Osteocyte (in vitro differentiated cells): ENCODE measurements at places on chromosomes 11 and 22. TPM values are rescaled to one million over a fixed set of nuclear protein-coding genes. Genes with fewer than 3 reads are reported as not detected.

DNA sequence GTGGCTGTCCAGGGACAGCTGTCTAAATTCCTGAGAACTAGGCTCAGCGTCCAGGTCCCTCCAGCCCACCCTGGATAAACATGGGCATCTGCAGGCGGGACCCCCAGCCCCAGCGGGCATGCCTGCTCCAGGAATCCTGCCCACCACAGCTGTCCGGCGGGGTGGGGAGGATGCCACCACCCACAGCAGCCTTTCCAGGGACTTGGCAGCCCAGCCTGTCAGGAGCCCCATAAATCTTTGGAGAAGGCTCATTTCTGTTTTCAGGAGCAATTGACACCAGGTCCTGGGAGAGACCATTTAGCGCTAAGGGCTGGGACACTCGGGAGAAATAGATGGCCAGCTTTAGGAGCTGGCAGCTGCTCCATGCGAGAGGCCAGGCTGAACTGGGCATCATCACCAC is 358.9 kb downstream of the CADM1 start:
- H3K4me3 ChIP-seq: no peak overlapping the region
- DNase-seq: no peak
- H3K36me3 ChIP-seq: no peaks in the 10 kb centered on the region
- H3K27me3 ChIP-seq: peaks cover 13% of the 10 kb centered on the region
- no peak overlapping the region for H3K27ac ChIP-seq

DNA sequence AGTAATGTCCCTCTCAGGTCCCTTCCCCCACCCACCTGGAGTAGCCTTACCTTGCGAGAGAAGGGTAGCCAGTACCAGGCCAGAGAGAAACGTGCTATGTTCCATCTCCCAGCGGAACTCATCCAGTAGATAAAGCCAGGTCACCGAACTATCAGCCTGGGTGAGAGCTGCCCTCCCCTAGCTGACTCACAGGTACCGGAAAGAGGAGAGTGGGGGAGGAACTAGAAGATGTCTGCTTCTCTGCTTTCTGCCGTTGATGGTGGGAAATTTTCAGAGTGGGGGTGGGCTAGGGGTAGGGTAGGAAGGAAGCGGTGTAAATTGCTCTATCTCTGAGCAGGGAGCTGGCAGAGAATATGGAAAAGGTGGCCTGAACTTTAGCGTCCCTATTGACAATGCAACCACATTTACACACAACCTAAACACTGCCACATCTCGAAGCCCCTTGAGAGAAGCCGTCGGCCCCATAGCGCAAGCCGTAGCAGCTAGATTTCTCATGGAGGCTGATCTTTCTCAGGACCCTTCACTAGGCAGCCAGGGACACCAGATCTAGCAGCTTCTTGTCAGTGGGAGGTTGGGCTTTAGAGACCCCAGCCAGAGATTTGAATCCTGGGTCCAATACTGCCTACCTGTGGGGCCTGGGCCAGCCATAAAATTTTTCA is at the start of gene CD3D:
Gene CD3D (minus strand): TSS at position 203 of the 659 bp plus-strand sequence. CDS start 98 bp downstream, at position 105.
- no peak within 1 kb of the TSS for H3K4me3 ChIP-seq
- H3K36me3 ChIP-seq: no peaks in the 10 kb centered on the region
- peaks cover 47% of the 10 kb centered on the region for H3K27me3 ChIP-seq
- H3K27ac ChIP-seq: no peak within 1 kb of the TSS
- H3K4me1 ChIP-seq: no peaks in the 10 kb centered on the region

- H3K36me3 ChIP-seq: peaks cover 2% of the 10 kb centered on the region
- peak overlapping the region; percentile 50 for H3K27ac ChIP-seq
- H3K4me3 ChIP-seq: peak overlapping the region; percentile 97
- H3K27me3 ChIP-seq: no peaks in the 10 kb centered on the region
Measured at GRCh38 chr11:3808861-3809623, 682 bp downstream of the PGAP2 start.

DNA sequence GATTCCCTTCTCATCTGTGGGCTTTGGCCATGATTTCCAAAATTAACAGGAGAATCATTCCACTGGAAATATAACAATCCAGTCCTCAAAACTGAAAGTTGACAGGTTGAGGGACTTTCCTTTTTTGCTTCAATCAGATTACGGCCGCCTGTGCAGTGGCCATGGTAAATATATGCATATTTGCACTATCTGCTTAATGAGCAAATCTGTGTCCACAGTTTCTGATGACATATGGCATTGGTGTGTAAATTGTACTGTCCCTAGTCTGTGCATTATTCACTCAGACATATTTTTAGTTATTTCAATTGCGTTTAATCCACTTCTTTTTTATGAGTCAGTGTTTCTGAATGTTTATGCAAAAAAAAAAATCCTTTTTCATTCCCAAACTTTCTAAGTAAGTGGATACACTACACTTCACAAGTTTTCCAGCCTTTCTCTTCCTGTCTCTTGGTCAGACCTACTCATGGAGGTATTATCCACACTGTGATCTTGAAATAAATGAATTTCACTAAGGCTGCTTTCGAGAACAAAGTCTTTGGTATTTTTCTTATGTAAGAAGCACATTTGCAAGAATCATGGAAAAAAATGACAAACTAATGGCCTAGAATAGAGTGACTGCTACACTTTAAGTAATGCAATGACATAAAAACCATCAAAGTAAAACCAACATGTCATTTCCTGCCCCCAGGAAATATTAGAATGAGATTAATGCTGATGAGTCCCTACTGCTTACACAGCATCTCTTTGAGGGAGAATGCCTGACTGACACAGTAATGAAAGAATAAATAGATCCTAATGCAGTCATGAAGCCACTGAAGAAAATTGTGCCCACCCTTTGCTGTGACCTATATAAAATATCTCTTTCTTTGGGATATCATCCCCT is 76.4 kb upstream of the MTNR1B start:
- peaks cover 25% of the 10 kb centered on the region for H3K4me1 ChIP-seq
- DNase-seq: no peak
- peak overlapping the region; percentile 73 for H3K27ac ChIP-seq
- H3K36me3 ChIP-seq: no peaks in the 10 kb centered on the region
- H3K27me3 ChIP-seq: no peaks in the 10 kb centered on the region

DNA sequence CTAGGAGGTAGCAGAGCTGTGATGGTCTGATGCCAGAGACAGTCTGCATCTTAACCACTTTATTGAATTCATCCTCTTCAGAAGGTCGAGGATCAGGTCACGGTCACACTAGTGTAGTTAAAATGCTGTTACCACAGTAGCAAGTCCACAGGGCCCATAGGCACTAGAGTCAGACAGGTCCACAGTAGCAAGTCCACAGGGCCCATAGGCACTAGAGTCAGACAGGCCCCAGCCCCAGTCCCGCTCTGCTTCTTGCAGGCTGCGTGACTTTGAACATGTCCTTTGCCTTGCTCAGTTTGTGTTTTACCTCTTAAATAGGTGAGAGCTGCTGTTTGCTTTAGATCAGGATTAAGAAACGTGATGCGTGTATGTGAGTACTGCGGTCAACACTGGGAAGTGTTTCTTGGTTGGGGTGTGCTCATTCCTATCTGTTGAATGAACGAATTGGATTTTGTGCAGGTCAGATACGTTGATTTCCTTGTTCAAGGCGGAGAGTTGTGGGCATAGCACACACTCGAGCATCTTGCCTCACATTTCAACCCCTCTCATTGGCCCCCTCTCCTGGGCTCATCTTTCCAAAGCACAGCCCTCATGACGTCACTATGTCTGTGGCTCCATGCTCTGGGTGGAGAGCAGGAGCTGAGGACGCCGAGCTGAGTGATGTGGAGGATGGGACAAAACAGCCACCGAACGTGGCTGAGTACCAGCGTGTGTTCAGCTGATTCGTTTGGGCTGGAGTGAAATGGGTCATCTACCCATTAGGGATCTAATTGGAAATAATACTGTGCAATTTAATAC is 191.7 kb downstream of the TBC1D22A start:
- no peaks in the 10 kb centered on the region for H3K27me3 ChIP-seq
- no peak overlapping the region for H3K27ac ChIP-seq
- no peak overlapping the region for H3K4me3 ChIP-seq

GRCh38 chr22:19497245-19497644 is 17.5 kb downstream of the CDC45 start:
- peaks cover 5% of the 10 kb centered on the region for H3K4me1 ChIP-seq
- H3K27me3 ChIP-seq: no peaks in the 10 kb centered on the region
- peak overlapping the region; percentile 52 for H3K27ac ChIP-seq
- DNase-seq: no peak
- no peaks in the 10 kb centered on the region for H3K36me3 ChIP-seq
- H3K4me3 ChIP-seq: no peak overlapping the region

DNA sequence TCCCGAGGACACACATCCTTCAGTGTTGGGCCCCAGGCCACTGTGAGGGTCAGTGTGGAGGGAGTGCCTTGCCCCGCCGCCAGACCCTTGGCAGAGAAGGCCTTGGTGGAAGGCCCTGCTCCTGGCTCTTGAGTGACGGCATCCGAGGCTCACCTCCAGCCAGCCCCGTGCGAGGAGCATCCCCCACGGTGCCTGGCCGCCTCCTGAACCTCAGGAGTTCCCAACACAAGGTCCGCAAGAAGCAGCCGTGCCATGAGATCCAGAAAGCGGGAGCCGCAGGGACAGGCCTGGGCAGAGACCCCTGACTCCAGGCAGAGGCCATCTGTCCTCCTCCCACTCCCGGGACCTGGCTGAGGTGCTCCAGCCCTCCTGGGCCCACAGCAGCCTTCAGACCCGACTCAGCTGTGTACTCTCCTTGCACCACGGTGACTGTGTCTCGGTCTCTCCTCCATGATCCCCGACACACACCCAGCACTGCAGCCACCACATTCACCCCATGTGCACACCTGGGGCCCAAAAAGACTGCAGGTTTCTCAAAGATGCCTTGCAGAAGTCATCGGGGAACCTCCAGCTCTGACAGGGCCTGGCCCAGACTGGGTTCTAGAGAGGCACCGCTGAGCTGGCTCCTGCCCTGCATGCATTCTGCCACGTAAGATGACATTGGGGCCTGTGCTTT is 870.2 kb downstream of the BRD1 start:
- no peaks in the 10 kb centered on the region for H3K4me1 ChIP-seq
- peak; percentile 78 for DNase-seq
- H3K27ac ChIP-seq: no peak overlapping the region
- H3K27me3 ChIP-seq: no peaks in the 10 kb centered on the region

DNA sequence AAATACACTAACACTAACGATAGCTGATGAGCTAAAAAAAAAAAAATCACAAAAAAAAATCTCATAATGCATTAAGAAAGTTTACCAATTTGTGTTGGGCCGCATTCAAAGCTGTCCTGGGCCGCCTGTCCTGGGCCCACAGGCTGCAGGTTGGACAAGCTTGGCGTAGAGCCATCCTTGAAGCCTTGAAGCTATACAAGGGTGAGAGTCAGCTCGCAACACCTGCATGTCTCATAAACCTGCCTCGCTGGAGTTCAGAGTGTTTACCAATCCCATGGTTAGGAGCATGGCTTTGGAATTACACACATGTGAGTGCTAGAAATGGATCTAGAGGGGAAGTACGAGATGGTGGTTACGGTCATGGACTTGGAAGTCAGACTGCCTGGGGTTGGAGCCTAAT is 453.7 kb downstream of the INSC start:
- no peak overlapping the region for H3K27ac ChIP-seq
- DNase-seq: no peak
- no peaks in the 10 kb centered on the region for H3K27me3 ChIP-seq
- no peaks in the 10 kb centered on the region for H3K36me3 ChIP-seq

GRCh38 chr11:57072640-57073039 is 83.9 kb downstream of the OR5AK2 start:
- H3K27me3 ChIP-seq: no peaks in the 10 kb centered on the region
- no peak for DNase-seq
- no peaks in the 10 kb centered on the region for H3K36me3 ChIP-seq
- peaks cover 25% of the 10 kb centered on the region for H3K4me1 ChIP-seq
- no peak overlapping the region for H3K4me3 ChIP-seq
- peak overlapping the region; percentile 66 for H3K27ac ChIP-seq

GRCh38 chr11:64441127-64441526 is 82.2 kb downstream of the RPS6KA4 start:
- H3K27ac ChIP-seq: no peak overlapping the region
- H3K27me3 ChIP-seq: peaks cover 49% of the 10 kb centered on the region
- DNase-seq: no peak
- no peaks in the 10 kb centered on the region for H3K4me1 ChIP-seq
- H3K4me3 ChIP-seq: no peak overlapping the region
- H3K36me3 ChIP-seq: no peaks in the 10 kb centered on the region

DNA sequence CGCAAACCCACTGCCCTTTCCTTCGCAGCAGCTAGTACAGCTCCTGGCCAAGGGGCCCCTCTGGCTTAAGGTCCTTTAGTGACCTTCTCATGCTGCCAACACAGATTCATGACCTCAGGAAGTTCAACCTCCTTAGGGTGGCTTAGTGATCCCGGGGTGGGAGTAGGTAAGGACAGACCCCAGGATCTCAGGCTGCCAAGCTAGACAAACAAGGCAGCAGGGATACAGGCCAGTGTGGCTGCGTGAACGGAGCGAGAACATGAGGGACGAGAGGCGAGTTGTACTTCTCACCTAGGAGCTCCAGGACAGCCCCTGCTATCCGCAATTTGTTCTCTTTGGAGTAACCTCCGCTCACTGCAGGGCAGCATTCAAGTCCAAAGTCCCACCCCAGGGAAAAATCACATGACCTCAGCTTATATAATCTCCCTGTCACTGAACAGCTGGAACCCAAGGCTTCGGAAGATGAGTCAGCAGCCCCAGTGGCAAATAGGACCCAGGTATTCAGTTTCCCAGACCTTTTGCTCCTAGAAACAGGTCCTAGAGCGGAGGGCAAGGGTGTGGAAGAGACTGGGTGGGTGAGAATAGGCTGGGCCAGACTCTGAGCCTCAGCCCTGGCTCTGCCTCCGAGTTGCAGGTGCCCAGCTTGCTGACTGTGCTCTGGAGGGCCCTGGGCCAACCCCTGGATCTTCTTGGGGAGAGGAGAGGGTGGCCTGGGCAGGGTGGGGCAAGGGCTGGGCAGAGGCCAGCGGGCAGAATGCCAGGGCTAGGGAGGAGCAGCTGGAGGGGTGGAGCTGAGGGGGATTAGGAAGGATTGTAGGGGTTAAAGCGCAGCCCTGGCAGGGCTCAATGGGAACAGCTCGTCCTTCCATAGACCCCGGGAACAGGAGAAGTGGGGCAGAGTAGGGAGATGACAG is 13.1 kb downstream of the USP2 start:
- no peak overlapping the region for H3K4me3 ChIP-seq
- no peak overlapping the region for H3K27ac ChIP-seq
- peaks cover 31% of the 10 kb centered on the region for H3K27me3 ChIP-seq
- no peak for DNase-seq

The FAM83F gene
- not detected in 2 replicates for total RNA-seq

The C11orf65 gene
- 0.35 and 0.91 TPM in 2 replicates for total RNA-seq

The CRYBA4 gene
- total RNA-seq: not detected in 2 replicates

The HEPACAM gene
- total RNA-seq: not detected in 2 replicates

The DLG2 gene
- 1.2 and 2.1 TPM in 2 replicates for total RNA-seq
